Upper lobe of right lung (tissue), 1 donor: ENCODE measurements at places on chromosomes 6 and 20.

GRCh38 chr6:147973806-147974205 is 368.8 kb upstream of the SASH1 start:
- DNase-seq: no peak

- no peak for DNase-seq
Observed at GRCh38 chr6:38307740-38308139, 332.0 kb downstream of the BTBD9 start.

DNA sequence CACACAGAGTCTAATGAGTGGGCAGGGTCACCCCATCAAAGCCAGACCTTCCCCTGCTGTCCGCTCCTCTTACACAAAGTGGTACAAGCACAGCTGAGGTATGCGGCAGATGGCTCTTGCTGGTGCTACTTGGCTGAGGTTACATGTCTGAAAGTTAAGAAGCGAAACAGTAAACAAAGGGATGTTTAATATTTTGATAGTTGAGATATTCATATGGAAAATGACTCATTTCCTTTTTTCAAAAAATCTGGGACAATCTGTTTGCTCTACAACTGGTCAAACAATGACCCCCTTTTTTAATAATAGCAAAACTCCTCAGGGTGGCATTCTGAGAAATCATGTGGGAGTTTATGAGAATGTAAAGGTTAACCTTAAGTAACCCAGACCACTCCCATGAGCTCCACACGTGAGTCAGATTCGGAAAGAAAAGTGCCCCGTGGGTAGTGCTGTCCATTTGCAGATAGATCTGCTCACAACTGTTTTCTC is 245.3 kb downstream of the TBXT start:
- DNase-seq: no peak

DNA sequence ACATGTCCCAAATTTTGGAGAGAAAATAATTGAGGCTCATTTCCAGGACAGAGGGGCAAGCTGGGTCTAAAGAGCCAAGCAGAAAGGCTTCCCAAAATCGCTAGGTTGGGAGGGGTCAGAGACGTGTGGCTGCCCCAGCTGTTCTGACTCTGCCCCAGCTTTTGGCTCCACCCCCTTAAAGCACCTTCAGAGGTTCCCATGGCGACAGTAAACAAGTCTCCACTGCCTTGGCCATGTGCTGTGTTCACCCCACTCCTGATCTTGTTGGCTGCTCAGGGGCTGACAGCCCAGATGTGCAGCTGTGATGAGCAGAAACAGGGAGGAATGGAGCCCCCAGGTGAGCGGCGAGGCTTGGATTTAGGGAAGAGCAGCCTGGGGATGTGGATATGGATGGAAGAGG is 72.8 kb upstream of the SPTLC3 start:
- DNase-seq: no peak

GRCh38 chr6:2147766-2148448 is 97.5 kb downstream of the GMDS start:
- DNase-seq: no peak

DNA sequence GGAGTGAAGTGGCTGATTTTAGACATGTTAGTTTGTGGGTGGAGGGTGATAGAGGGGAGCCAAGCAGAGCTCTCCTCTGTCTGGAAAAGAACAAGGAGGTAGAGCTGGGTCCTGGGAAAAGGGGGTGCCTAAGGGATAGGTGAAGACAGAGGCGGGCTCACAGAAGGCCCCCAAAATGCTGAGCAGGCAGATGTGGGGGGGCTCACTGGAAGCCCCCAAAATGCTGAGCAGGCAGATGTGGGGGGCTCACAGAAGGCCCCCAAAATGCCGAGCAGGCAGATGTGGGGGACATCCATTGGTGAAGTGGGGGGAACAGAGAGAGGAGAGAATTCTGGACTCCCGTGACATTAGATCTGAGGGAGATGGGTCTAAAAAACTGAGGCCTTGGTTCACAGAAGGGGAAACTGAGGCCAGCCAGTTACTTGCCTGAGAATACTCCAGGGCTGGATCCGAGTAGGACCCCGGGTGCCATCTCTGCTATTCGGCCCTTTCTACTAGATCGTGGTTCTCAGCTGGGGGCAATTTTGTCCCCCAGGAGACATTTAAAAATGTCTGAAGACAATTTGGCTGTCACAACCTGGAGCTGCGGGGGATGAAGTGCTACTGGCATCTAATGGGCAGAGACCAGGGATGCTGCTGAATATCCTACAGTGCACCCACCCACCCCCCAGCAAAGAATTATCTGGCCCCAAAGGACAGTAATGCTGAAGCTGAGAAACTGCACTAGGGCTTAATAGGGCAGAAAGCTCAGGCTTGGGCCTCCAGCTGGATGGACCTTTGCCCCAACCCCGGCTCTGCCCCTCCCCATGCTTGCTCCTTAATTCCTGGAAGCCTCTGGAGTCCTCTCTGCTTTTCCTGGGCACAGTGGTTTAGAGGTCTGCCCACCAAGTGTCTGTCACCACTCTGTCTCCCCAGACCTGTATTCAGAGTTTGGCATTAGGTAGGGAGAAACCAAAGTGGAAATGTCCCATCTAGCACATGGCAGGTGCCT is 2.1 kb downstream of the LPIN3 start:
- no peak for DNase-seq

DNA sequence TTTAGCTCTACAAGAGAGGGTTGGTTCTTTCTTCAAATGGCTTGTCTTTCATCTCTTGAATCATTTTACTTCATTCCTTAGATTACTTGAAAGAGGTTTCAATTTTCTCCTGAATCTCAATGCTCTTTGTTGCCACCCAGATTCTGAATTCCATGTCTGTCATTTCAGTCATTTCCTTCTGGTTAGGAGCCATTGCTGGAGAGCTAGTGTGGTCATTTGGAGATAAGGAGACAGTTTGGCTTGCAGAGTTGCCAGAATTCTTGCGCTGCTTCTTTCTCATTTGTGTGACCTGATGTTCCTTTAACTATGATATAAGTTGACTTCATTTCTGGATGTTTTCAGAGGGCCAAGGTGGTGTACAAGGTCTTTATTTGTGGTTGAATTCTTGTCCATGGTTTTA is 157.8 kb downstream of the SLC22A3 start:
- no peak for DNase-seq

DNA sequence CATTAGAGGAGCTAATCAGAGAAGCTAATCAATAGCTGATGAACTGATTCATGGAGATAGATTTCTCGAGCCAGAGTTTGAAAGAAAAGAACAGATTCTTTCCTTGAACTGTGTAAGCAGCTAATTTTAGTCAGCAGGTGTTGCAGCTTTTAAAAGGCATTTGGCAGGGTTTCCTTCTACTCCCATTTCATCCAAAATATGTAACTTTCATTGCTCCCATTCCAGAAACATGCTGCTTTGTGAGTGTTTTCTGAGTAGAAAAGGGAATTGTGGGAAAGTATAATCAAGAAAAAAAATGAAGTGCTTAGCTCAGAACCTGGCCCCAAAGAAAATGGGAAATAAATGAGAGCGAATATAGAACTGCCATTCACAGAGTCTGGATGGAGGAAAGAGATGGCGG is 20.8 kb downstream of the SLC35F1 start:
- DNase-seq: no peak

GRCh38 chr6:24848461-24848860 is 49.7 kb upstream of the ARMH2 start:
- no peak for DNase-seq

DNA sequence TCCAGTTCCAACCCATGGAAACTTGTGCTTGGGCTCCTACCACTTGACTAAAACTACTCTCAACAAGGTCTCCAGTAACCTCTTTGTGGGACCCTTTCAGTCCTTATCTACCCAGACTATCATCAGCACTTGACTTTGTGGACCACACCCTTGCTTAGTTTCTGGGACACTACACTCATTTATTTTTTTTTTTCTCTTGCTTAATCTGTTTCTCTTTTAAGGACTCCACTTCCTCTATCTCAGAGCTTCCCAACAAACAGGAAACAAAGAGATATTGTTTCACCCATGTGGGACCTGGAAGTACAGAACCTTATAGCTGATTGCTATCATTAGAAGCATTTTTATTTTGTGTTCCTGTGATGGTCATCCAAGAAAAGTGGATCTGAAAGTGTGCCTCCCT is 28.8 kb upstream of the ME1 start:
- no peak for DNase-seq

- DNase-seq: no peak
Observed at GRCh38 chr6:66526061-66526460, 819.0 kb upstream of the EYS start.

DNA sequence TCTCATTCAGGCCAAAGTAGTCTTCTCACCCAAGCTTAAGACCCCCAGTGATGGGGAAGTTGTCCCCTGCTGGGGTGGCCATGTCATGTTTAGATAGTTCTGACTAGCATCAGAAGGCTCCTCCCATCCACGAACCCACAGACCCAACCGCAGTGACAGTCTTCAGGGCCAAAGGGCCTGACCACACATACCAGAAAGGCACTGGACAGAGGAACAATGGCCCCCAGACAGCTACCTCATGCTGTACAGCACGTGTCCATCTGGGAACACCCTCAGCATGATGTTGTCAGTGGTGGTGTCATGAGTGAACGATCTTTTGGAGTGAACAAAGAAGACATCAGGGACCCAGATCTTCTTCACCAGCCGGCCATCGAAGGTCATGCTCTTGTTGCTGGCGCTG is 46.3 kb downstream of the GABRR2 start:
- no peak for DNase-seq

DNA sequence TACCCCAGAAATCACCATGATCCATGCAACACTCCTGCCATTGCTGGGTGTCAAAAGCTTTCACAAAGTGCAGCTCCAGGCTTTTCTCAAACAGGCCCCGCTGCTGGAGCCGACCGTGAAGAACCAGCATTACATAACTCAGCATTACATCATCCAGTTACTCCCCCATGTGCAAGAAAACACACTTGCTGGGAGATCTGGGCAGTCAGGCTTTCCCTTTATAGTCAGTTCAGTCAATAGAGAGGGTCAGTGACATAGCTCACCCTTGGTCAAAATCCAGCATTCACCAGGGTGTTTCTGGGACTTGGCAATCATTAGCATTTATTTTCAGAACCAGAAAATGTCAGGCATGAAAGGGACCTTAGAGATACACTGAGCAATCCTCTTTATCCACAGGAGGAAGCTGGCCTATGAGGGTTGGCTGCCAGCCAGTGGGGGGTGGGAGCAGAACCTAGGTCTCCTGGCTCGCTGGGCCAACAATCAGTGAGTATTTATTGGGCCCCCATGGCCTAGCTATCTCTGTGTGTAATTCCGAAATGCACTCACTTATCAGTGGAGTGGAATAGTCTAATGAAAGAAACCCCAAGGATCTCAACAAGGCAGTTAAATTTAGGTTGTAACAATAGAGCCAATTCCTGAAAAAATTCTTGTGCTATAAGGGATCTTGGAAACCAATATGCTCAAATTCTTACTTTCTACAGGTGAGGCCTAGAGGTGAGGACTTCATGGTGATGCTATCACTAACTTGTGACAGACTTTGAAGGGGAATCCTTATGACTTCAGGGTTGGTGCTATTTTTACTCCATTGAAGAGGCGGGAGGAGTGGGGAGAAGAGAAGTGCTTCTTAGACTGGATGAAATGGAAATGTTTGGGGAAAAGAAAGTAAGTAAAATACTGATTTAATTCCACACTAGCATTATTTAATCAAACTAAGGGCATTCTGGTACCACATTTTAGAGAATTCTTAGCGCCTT is 54.6 kb downstream of the LYRM4 start:
- no peak for DNase-seq

DNA sequence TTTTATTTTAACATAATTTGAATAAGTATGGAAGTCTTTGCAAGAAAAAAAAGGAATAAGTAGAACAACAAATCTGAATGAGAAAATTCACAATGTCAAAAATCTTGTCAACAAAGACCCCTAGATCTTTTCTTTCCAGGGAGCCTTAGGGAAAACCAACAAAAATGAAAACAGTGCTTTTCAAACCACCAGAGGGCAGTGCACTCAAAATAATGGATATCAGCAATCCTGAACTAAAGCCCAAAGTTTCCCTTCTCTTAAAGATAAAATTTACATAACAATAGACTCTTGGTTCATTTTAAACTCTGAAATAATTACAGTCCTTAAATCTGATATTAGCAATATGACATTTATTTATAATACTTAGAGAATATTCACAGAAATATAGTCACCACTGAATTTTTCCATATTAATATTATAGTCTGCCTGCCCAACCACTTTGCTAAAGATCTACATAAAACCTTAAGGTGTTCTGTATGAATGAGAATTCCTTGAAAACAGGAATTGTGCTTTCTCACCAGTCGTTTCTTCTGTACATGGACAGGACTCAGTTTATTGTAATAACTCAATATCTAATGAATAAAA is 105.3 kb upstream of the BMP5 start:
- DNase-seq: no peak

DNA sequence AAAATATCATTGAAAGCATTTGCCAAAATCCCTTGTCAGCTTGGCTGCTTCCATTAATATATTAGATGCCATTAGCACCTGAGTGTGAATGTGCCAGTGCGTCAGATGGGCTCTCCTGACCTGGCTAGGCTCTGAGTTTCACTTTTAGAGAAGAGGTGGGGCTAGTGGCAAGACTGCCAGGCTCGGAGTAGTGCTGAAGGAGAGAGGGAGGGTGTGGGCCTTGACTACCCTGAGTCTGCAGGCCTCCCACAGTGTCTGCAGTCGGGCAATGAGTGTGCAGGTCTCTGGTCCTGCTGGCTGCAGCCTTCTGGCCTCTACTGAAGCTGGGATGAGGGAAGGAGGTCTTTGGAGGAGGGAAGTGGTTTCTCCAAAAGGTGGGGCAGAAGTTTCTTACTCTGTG is 34.6 kb upstream of the PNPLA1 start:
- DNase-seq: no peak

GRCh38 chr6:80592436-80592835 is 486.0 kb downstream of the BCKDHB start:
- DNase-seq: no peak

DNA sequence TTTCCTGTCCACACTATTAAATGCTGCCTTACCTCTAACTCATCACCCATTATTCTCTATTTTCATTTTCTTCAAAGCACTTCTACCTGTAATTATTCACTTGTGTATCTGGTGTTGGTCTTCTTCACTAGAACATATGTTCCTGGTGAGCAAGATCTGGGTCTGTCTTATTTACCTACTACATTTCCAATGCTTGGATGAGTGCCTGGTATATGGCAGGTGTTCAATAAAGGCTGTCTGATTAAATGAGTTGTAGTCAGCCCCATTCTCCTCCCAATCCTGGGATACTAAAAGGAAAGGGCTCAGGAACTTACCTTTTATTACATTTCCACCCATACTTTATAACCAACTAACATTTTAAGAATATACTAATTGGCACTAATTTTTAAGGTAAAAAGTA is 61.0 kb downstream of the CEP162 start:
- DNase-seq: no peak

GRCh38 chr20:39479196-39479810 is 517.2 kb downstream of the DHX35 start:
- no peak for DNase-seq
